Activated T-cell treated with anti-CD3 and anti-CD28 coated beads, Interleukin-2, amount 50 U/mL, for 72 hours (primary cell): ENCODE measurements at places on chromosomes 5 and 9. TPM values are rescaled to one million over a fixed set of nuclear protein-coding genes. Genes with fewer than 3 reads are reported as not detected.

DNA sequence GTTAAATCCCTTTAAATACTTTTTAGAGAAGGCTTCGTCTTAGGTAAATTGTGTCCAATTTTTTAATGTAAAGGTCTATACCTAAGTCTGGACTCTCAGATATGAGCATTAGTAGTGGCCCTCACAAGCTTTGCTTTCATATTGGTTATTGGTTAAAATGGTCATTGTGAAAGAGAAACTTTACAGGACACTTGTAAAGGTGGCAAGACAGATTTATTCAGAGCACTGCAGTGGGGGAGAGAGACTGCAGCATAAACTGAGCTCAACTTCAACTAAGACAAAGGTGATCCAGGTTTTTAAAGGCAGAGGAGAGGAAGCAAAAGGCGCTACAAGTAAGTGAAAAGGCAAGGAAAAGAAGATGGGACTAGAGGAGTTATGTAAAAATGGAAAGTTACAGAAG lies 157.7 kb downstream of the PARP8 start:
- DNase-seq: no peak
- H3K27me3 ChIP-seq: no peaks in the 10 kb centered on the region
- peak overlapping the region; percentile 5 for H3K27ac ChIP-seq

DNA sequence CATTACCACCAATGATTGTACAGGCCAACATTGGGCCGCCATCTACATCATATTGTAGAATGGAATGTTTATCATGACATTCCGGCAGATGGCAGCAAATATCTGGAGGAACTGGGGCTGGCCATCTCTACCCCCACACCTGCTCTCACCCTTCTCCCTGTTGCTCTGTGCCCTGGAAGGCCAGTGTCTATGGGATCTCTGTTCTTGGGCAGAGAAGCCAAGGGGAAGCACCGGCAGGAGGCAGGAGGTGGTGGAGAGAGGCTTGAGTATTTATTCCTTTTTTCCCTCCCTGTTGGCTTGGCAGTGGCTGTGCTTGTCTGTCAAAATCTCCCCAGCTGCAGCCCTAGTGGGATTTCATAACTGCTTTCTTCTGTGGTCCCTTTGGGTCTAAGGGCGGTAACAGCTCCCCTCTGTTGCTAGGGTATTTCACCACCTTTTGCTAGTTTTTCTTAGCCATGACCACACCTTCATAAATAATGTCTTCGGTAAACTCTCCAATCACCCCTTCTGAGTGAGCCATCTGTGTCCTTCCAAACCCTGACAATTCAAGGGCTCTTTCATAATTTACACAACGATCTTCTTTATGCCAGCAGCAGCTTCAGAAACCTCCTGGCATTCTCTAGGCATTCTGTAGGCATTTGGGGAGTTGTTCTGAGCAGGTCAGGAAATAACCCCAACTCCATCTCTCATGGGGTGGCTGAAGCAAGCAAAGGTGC lies 225.8 kb downstream of the MELK start:
- no peaks in the 10 kb centered on the region for H3K4me1 ChIP-seq
- no peak for DNase-seq
- peaks cover 21% of the 10 kb centered on the region for H3K27me3 ChIP-seq
- no peak overlapping the region for H3K4me3 ChIP-seq
- H3K27ac ChIP-seq: no peak overlapping the region
- H3K36me3 ChIP-seq: no peaks in the 10 kb centered on the region

Gene BARHL1
- not detected for total RNA-seq

- no peaks in the 10 kb centered on the region for H3K27me3 ChIP-seq
- peak overlapping the region; percentile 94 for H3K4me3 ChIP-seq
- H3K36me3 ChIP-seq: no peaks in the 10 kb centered on the region
- peak; percentile 17 for DNase-seq
These were observed 447 bp downstream of the CRAT start for GRCh38 chr9:129109952-129110739.

DNA sequence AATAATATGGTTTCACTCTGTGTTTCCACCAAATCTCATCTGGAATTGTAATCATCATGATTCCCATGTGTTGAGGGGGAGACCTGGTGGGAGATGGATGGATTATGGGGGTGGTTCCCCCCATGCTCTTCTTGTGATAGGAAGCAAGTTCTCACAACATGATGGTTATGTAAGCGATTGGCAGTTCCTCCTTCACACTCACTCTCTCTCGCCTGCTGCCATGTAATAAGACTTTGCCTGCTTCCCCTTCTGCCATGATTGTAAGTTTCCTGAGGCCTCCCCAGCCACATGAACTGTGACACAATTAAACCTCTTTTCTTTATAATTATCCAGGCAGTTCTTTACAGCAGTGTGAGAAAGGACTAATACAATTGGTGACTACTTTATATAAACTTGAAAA lies 48.4 kb downstream of the PTBP3 start:
- H3K4me1 ChIP-seq: peaks cover 8% of the 10 kb centered on the region
- peaks cover 23% of the 10 kb centered on the region for H3K36me3 ChIP-seq
- H3K4me3 ChIP-seq: no peak overlapping the region
- H3K27me3 ChIP-seq: no peaks in the 10 kb centered on the region
- H3K27ac ChIP-seq: no peak overlapping the region
- DNase-seq: no peak

DNA sequence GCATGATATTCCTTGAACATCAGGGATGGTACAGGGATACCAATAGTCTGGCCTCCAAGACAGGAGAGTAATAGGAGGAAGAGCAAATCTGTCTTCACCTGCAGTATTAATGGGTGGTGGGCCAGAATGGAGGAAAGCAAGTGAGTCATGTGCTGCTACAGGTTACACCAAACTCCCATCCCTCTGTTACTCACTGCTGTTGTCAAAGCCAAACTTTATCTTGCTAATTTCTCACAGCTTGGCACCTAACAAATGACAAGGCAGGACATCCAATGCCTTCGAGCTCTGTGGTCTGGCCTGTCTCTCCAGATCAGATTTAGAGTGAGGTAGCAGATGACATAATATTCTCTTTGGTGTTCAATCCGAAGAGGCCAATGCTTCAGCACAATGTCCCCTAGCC lies 26.8 kb downstream of the PLAC8L1 start:
- peaks cover 42% of the 10 kb centered on the region for H3K27me3 ChIP-seq
- no peak for DNase-seq
- H3K36me3 ChIP-seq: no peaks in the 10 kb centered on the region
- no peak overlapping the region for H3K27ac ChIP-seq

GRCh38 chr9:34691936-34692315 lies 850 bp upstream of the CCL19 start:
- H3K4me1 ChIP-seq: no peaks in the 10 kb centered on the region
- H3K4me3 ChIP-seq: no peak overlapping the region
- no peak for DNase-seq
- H3K27ac ChIP-seq: no peak overlapping the region
- no peaks in the 10 kb centered on the region for H3K36me3 ChIP-seq

Gene PCDHB7
- not detected for total RNA-seq

Gene LHX2
- total RNA-seq: not detected

Gene C5orf52
- total RNA-seq: not detected

- no peak overlapping the region for H3K4me3 ChIP-seq
- H3K4me1 ChIP-seq: no peaks in the 10 kb centered on the region
- H3K36me3 ChIP-seq: peaks cover 2% of the 10 kb centered on the region
- no peaks in the 10 kb centered on the region for H3K27me3 ChIP-seq
- H3K27ac ChIP-seq: no peak overlapping the region
These were observed 257.7 kb downstream of the GABRG2 start for GRCh38 chr5:162325143-162325727.

DNA sequence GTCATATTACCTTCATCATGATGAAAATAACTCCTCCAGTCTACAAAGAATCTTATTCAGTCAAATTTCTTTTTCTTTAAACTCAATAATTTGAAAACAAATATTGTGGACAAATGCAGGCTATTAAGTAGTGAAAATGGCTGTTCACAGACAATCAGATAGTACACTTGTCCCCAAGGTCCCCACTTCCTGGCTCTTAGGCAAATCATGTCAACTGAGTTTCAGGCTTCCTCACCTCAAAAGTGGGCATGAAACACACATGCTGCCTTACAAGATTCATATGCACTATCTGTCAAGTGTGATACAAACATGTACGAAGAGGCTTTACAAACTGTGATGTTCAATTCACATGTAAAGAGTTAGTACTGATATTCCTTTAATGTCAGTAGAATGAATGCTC lies 385.2 kb upstream of the SEMA6A start:
- H3K27ac ChIP-seq: no peak overlapping the region
- no peaks in the 10 kb centered on the region for H3K36me3 ChIP-seq
- H3K4me3 ChIP-seq: no peak overlapping the region
- DNase-seq: no peak
- no peaks in the 10 kb centered on the region for H3K27me3 ChIP-seq

GRCh38 chr5:141182248-141182647 lies at the start of gene PCDHB16:
TSS of gene PCDHB16 (plus strand) at chr5:141182387. CDS start at chr5:141182560, 173 bp downstream.
- H3K27ac ChIP-seq: no peak within 1 kb of the TSS
- H3K36me3 ChIP-seq: peaks cover 4% of the 10 kb centered on the region
- H3K4me3 ChIP-seq: no peak within 1 kb of the TSS
- no peak for DNase-seq
- H3K4me1 ChIP-seq: no peaks in the 10 kb centered on the region

Gene CTXN3
- total RNA-seq: not detected

- no peak overlapping the region for H3K4me3 ChIP-seq
- peaks cover 6% of the 10 kb centered on the region for H3K27me3 ChIP-seq
- no peak for DNase-seq
- H3K4me1 ChIP-seq: no peaks in the 10 kb centered on the region
- H3K27ac ChIP-seq: no peak overlapping the region
These were observed 97.3 kb upstream of the EQTN start for GRCh38 chr9:27394154-27394825.

Gene PCDHB5
- not detected for total RNA-seq

- peaks cover 6% of the 10 kb centered on the region for H3K27me3 ChIP-seq
- H3K27ac ChIP-seq: no peak overlapping the region
- no peaks in the 10 kb centered on the region for H3K36me3 ChIP-seq
- DNase-seq: no peak
These were observed 243.4 kb upstream of the RAI14 start for GRCh38 chr5:34412736-34413135.

Gene SAXO1
- total RNA-seq: not detected

GRCh38 chr5:55608595-55609349 lies 74.0 kb upstream of the PLPP1 start:
- no peaks in the 10 kb centered on the region for H3K27me3 ChIP-seq
- no peak overlapping the region for H3K4me3 ChIP-seq
- H3K27ac ChIP-seq: no peak overlapping the region
- DNase-seq: no peak
- H3K4me1 ChIP-seq: peaks cover 13% of the 10 kb centered on the region

DNA sequence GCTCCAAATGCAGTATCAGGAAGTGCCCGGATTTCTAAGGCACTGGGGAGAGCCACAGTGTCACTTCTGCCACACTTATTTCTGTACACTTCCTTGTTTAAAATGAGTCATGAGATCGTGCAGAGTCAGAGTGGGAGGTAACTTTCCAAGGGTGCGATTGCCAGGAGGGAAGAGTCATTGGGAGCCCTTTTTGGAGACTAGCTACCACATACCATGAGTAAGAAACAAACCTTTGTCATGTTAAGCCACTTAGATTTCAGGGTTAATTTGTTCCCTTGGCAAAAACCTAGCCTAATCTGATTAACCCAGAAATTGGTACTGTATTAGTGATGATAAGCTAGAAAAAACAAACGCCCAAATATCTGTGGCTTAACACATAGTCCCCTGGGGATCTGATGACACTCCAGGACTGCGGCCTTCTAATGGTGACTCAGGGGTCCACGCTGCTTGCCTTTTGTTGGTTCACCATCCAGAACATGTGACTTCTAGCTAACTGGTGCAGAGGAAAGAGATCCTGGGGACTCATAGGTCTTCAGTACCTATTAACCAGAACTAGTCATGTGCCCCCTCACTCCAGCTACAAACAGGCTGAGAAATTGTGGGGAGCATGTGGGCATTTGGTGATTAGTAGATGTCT lies 48.6 kb upstream of the TLE1 start:
- H3K4me3 ChIP-seq: no peak overlapping the region
- H3K27ac ChIP-seq: no peak overlapping the region
- H3K36me3 ChIP-seq: no peaks in the 10 kb centered on the region
- H3K4me1 ChIP-seq: no peaks in the 10 kb centered on the region
- H3K27me3 ChIP-seq: no peaks in the 10 kb centered on the region

Gene AGXT2
- total RNA-seq: not detected

DNA sequence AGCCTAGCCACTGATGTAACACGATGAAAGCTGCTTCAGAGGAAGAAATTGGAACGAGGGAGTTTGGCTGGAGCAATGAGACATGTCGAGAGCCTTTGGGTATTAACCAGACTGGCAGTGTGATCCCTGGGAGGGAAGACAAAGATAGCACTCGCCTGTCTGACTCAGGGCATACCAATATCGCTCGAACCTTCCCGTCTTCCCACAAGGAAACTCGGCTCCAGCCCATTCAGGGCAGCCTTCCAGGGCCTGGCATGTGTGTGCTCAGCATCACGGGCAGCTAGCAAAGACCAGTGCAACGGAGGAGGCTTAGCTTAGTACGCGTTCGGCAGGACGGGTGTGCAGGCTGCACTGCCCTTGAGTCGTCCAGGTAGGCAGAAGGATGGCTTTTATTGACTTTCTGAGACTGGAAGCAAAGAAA lies 356.9 kb upstream of the WWC1 start:
- no peaks in the 10 kb centered on the region for H3K27me3 ChIP-seq
- DNase-seq: no peak
- H3K36me3 ChIP-seq: no peaks in the 10 kb centered on the region
- no peaks in the 10 kb centered on the region for H3K4me1 ChIP-seq
- H3K4me3 ChIP-seq: no peak overlapping the region

GRCh38 chr5:59838989-59839388 lies 54.5 kb downstream of the PDE4D start:
- DNase-seq: no peak
- H3K27ac ChIP-seq: no peak overlapping the region
- peaks cover 26% of the 10 kb centered on the region for H3K27me3 ChIP-seq
- H3K4me1 ChIP-seq: no peaks in the 10 kb centered on the region

- peaks cover 28% of the 10 kb centered on the region for H3K36me3 ChIP-seq
- H3K27me3 ChIP-seq: no peaks in the 10 kb centered on the region
- H3K4me3 ChIP-seq: peak overlapping the region; percentile 29
- peak overlapping the region; percentile 74 for H3K27ac ChIP-seq
These were observed 5.5 kb downstream of the PTBP3 start for GRCh38 chr9:112327718-112328450.

GRCh38 chr9:136036050-136036449 lies 59.0 kb downstream of the NACC2 start:
- H3K27ac ChIP-seq: no peak overlapping the region
- DNase-seq: no peak
- no peaks in the 10 kb centered on the region for H3K27me3 ChIP-seq
- H3K4me3 ChIP-seq: no peak overlapping the region
- no peaks in the 10 kb centered on the region for H3K4me1 ChIP-seq
- H3K36me3 ChIP-seq: peaks cover 24% of the 10 kb centered on the region

Gene DENND1A
- total RNA-seq: 18.3 TPM

- H3K4me1 ChIP-seq: no peaks in the 10 kb centered on the region
- H3K27ac ChIP-seq: no peak overlapping the region
- no peaks in the 10 kb centered on the region for H3K36me3 ChIP-seq
- no peak overlapping the region for H3K4me3 ChIP-seq
- DNase-seq: no peak
- H3K27me3 ChIP-seq: peaks cover 12% of the 10 kb centered on the region
These were observed 133.1 kb downstream of the HSD17B3 start for GRCh38 chr9:96168882-96169281.

Gene PCDHB3
- not detected for total RNA-seq

Gene CORO2A
- total RNA-seq: 11.0 TPM

Gene CEP120
- total RNA-seq: 60.1 TPM
